ENCODE measurements at places on chromosomes 3 and 15.

DNA sequence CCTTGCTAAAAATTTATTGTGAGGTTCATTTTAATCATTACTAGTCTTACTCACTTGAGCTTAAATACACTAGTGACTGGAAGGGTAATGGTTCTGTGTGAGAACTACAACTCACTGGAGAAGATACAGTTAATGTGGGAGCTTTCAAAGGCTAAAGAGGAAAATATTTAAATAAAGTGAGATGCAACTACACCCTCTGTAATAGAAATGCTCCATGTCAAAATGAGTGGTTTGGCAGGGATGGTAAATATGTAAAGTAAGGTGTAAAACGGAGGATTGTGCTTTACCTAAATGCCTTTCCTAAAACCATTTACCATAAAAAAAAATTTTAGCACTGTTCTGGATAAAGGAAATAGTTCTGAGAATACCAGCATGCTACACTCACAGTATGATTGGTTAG is 15.3 kb downstream of the LRRC57 start:
- DNase-seq: no peak

DNA sequence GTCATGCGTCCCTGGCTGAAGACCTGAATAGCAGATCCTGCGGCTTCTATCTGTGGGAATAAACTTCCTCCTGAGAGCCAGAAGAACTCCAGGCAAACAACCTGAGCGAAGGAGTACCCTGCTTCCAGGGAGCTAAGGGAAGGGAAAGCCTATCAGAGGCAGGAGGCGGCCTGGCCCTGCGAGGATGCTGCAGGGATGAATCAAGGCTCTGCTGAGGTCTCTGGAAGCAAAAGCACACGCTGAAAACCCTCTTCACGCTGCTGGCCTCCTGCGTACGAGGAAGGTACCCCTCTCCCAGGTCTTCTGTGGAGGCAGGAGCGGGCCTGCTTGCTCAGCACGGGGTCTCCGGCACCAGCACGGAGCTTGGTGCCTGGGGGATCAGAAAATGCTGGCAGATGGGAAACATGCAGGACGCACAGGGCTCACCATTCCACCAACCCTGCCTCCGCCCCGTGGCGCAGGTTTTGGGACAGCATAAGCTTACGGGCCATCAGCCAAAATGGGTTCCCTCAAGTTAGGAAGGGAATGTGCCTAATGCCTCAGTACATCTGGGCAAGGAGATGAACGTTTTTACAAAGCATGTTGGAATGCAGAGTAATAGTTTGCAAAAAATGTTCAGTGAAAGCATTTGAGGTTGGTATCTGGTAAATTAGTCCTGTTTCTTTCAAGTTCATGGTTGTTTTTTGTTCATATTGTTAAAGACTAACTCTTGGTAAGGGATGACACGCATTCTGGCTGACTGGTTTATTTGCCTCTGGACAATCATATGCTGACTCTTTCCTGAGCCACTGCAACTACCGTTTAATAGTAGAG is 72.3 kb downstream of the CHSY1 start:
- DNase-seq: no peak

DNA sequence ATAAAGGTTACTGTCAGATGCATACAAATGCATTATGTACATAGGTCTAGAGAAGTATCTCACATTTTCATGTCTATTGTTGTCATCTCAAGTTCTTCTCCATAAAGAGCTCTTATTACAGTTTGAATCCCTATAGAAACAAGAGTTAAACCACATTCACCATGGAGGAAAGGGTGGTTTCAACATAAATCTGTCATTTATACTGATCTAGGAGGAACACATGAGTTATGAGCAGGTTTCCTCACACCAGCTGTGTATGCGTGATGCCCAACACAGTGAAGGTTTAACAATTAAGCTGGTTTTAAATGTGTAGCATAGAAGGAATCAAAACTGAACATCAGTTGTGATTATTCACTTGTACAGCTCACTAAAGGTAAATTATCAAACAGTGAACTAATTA is 251.7 kb downstream of the KCNMB2 start:
- DNase-seq: no peak

- no peak for DNase-seq
These were observed 61.9 kb upstream of the ROPN1 start for GRCh38 chr3:124053871-124054270.

DNA sequence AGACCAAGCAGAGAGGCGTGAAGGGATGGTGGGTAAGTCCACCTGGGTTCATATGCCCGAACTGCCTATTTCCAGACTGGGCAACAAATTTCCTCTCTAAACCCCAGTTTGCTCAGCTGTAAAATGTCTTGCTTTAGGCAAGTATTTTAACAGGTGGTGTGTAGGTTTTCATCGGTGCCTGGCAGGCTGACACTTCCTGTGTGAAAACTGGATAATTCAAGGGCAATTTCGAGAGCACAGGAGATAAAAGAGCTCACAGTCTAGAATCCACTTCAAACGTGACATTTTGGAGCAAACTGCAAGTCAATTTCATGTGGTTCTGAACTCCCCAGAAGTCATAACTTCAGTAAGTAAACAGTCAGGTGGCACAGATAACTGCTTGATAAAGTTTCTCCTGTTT is 112.2 kb downstream of the OXNAD1 start:
- DNase-seq: no peak

DNA sequence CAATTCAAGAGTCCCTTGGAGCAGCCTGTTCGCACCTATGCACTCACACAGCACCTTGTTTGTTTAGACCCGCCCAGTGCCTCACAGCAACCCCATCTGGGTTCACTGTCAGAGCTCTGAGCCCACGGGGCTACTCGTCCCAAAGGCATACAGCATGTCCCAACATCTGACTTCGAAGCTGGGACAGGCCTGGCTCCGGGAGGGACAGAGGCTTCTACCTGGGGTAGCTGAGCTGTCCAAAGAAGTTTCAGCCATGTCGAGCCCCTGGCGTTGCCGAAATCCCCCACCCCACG is 28.6 kb upstream of the CYP11A1 start:
- no peak for DNase-seq

GRCh38 chr3:43784640-43785011 is 93.9 kb downstream of the ABHD5 start:
- DNase-seq: no peak

GRCh38 chr15:40334541-40334940 is 6.2 kb downstream of the CCDC9B start:
- no peak for DNase-seq

GRCh38 chr15:59555696-59556095 is 55.9 kb upstream of the GCNT3 start:
- DNase-seq: no peak

DNA sequence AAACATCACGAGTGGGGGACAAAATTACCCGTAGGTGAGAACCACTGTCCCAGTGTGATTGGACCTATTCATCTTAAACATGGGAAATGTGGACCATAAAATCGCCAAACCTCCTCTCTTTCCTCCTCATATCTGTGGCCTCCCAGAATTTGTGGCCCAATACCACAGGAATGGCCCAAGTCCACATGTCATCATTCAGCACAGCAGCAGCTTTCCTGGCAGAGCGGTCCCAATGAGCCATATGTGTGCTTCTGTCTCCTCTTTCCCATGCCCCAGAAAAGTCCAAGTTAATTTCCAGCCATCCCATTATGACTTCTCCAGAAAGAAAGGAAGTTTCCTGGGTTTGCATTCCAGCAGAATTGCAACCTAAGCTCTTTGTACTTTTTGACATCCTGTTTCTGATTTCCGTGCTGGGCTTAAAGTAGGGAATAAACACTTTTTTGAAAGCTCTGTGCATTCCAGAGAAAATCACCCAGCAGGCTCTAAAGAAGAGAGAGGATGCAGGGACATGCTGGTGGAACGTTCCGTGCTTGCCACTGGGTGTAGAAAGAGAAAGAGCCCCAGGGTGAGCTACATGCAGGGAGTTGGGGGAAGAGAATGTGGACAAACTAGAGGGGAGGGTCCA is 259.4 kb upstream of the PROK2 start:
- DNase-seq: no peak

GRCh38 chr3:160108362-160108761 is 116.9 kb upstream of the C3orf80 start:
- DNase-seq: no peak

DNA sequence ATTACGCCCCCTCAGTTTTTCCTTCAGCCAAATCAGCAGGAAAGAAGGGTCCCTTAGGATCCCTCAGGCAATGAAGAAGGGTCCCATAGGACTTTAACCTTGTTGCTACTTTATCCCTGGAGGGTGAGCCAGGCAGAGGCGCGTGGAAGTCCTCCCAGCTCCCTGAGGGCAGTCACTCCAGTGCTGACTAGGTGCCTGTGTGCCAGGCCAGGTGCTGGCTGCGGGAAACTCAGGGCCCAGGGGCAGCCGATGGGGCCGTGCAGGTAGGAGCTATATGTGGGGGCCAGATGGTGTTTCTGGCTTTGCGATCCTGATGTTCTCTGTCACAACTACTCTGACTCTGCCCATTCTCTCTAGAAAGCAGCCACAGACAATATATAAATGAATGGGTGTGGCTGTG is 42.8 kb upstream of the IQSEC1 start:
- no peak for DNase-seq

GRCh38 chr15:86988033-86988432 is 908.4 kb downstream of the AGBL1 start:
- DNase-seq: no peak

DNA sequence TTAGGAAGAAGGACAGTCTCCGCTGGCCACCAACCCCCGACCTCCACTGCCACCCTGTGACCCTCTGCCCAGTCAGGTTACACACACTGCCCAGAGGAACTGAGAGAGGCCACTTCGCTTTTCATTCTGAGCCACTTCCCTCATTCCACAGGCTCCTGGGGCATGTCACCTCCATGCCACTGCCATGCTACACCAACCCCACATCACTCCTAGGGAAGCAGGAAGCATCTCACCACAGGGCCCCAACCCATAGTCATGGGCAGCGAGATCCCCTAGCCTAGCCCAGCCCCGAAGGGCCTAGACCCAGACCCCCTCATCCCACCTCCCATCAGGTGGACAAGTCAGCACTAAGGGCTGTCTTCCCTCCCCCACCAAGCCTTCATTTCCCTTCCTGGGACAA is 1.4 kb downstream of the PLCB2 start:
- no peak for DNase-seq

DNA sequence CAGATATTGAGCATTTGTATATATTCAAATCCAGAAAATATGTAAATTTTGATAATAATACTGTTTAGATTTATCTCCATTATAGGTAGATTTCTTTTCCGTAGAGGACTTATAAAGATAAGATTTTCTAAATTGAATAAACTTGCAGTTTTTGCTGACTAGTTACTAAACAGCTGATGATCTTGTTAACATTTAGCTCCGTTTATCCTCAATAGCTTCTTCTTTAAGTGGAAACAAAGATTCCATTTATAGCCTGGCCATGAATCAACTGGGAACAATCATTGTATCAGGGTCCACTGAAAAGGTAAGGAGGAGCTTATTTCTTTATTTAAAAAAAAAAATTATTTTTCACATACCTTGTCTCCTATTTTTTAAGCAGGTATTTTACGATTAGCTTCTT is 16.7 kb downstream of the WDR48 start:
- DNase-seq: no peak

- DNase-seq: peak; percentile 41
These were observed 10.4 kb downstream of the GOLM2 start for GRCh38 chr15:44298878-44299277.

DNA sequence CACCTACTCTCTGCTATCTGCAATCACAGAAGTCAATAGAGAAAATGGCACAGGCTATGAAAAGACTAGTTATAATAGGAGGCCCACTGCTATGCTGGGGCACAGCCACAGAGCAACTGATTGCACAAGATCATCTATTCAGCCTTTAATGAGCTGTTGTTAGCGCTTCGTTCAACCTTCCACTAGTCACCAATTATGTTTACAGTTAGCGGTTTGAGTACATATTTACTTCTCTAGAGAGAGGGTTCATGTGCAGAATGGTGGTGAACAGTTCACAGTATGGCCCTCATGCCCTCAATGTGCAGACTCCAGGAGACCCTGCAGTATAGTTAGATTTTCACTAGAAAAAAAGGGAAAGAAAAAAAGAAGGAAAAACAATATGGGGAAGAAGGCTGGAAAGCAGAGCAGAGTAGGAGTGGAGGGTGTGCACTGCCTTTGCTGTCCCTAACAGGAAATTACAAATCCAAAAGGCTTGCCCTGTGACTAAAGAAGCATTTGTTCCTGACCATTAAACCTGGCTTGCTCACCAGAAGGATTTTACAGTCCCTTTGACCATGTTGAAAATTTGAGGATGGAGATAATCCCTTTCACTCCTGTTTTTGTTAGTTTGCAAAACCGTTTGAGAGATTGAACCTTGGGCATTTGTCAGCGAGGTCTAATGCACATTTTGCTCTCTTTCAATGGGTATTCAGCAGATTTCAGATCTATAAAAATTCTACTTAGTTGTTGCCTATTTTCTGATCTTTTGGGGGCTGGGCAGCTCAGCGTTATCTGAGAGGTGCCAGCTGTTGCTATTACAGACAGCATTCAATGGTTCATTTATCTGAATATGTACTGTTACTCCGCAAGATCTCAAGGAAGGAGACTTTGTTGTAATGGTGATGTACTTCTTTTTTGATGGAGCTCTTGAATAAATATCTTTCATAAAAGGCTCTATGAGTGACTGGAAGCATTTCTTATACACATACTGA is 296.1 kb downstream of the LSAMP start:
- DNase-seq: no peak

DNA sequence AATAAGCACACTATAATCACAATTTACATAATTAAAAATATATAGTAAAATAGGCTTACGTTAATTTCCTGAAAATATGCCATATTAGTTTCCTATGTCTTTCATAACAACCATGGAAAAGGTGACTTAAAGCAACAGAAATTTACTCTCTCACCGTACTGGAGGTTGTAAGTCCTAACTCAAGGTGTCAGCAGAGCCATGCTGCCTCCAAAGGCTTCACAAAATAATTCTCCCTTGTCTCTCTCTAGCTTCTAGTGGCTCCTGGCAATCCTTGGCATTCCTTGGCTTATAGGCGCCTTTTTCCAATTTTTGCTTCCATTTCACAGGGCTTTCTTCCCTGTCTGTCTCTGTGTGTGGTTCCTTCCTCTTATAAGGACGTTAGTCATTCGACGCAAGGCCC is 7.6 kb downstream of the SI start:
- DNase-seq: no peak

GRCh38 chr15:100029868-100030479 is 296.7 kb upstream of the LYSMD4 start:
- no peak for DNase-seq

DNA sequence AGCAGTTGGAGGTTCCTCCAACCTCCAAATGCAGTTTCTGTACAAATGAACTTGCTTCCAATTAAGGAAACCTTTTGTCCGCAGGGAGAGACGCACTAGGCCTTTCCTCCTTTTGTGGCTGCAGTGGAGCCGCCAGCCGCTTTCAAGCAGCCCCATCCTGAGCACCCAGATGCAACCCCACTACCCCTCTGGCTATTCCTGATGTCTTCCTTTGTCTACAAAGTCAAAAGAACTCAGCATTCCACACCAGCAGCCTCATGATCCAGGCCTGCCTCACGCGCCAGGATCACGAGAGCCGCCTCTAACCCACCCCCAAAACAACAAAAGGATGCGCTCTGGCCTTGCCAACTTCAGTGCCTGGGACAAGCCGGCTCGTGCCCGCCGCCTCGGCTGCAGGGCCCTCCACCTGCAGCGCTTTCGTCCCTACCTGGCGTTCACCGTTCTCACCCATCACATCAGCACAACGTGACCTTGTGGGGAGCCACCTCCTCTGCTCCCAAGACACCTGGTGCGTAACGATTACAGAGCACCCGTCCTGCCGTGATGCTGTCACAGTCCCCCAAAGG is 48.2 kb upstream of the MUC4 start:
- DNase-seq: no peak

GRCh38 chr3:177764377-177764912 is 567.2 kb upstream of the TBL1XR1 start:
- no peak for DNase-seq

All from iPS-NIHi11 (cell line).